ENCODE measurements at places on chromosomes 1 and 21.

- DNase-seq = peak; percentile 32
Observed at GRCh38 chr21:35226328-35226727, 177.2 kb upstream of the RUNX1 start.

GRCh38 chr1:31799196-31799894 is 16.5 kb downstream of the SPOCD1 start:
- no peak for DNase-seq

DNA sequence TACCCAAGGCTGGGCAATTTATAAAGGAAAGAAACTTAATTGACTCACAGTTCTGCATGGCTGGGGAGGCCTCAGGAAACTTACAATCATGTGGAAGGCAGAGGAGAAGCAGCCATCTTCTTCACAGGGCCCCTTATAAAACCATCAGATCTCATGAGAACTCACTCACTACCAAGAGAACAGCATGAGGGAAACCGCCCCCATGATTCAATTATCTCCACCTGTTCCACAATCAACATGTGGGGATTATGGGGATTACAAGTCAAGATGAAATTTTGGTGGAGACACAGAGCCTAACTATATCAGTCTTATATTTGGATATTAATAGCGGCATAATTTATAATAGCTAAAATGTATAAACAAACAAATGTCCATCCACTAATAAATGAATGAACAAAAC is 1123.7 kb upstream of the NCAM2 start:
- no peak for DNase-seq

GRCh38 chr1:2623571-2624337 is 9.1 kb downstream of the MMEL1 start:
- no peak for DNase-seq

GRCh38 chr1:115975569-115976061 is 698 bp upstream of the SLC22A15 start:
- no peak for DNase-seq

DNA sequence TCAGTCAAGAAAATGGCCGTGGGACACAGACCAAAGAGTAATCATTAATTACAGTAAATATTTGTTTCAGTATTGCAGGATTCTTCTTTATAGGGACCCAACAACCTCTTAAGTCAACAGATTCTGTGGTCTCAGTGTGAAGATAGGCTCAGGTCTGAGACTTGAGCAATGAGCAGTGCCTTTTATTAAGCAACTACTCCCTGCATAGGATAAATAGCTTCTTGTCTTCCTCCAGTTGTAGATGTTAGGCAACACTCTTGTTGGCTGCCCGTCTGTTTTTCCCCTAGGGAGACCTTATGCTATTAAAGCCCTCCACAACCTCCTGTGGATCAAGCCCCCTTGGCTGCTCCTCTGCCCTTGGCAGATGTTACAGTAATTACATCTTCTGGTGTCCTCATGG is 1.8 kb upstream of the OMA1 start:
- DNase-seq = no peak

DNA sequence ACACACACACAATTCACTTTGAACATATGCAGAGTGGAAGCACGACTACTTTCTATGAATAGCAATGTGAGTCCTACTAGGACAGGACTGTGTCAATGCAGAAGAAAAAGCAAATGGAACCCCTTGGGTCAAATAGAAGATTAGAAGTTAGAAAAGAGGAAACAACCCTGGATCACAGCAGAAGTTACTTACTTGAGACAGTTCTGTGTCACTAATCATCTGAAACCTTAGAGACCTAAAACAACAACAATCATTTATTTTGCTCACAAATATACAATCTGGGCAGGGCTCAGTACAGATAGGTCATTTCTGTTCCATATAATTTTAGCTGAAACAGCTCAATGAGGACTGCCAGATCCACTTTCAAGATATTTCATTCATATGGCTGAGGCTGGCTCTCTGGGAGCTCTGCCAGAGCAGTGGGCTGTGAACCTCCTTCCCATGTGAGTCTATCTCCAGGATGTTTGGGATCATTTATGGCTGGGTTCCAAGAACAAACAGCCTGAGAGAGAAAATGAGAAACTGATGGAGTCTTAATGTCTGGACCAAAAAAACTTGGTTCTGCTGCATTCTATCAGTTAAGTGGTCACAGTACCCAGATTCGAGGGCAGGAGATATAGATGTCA is 42.5 kb upstream of the IL10 start:
- DNase-seq = no peak

DNA sequence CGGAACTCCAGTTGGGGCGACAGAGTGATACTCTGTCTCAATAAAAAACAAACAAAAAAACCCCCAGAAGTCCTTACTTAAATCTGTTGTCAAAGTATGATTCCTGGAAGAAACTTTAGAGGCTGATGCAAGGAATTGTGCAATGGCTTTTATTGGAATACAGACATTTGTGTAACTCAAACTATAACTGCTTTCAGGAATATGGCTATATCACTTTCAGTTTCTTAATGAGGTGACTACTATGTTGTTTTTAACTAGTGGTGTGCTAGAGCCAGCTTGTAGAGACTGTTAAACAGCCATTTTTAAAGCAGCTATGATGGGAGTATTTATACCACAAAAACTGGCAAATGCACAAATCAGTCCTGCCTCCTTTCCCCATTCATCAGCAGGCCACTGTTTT is 22.7 kb upstream of the DNAJC28 start:
- DNase-seq = no peak

GRCh38 chr1:154791292-154792166 is 78.6 kb downstream of the KCNN3 start:
- no peak for DNase-seq

DNA sequence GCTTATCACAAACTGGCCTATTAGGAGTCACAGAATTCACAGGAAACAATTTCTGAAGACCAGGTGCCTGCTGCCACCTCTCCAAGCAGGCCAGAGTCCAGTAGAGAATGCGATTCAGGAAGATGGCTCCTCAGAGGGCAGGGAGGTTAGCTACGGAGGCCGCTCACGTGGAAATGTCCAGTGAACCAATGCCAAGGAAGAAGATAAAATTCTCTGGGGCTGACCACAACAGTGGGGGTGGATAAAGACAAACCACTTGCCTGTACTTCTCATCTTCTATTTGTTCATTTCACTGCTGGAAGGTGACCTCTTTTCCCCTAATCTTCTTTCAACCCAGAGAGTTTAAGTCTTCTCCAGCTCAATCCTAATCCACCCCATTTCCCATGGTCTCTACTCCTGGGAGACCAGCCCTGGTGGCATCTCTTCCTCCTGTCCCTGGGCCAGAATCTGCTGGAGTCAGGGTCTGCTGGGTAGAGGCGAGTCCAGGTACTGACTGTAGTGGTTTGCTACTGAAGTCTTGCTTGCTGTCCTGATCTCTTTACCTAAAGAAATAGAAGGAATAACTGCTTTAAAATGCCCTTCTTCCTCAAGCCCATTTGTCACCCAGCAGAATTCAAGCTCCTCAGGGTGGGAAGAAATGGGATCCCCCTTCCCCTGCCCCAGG is 3.2 kb downstream of the PSRC1 start:
- DNase-seq = no peak

- DNase-seq = no peak
Observed at GRCh38 chr1:182348961-182349747, 42.4 kb downstream of the GLUL start.

DNA sequence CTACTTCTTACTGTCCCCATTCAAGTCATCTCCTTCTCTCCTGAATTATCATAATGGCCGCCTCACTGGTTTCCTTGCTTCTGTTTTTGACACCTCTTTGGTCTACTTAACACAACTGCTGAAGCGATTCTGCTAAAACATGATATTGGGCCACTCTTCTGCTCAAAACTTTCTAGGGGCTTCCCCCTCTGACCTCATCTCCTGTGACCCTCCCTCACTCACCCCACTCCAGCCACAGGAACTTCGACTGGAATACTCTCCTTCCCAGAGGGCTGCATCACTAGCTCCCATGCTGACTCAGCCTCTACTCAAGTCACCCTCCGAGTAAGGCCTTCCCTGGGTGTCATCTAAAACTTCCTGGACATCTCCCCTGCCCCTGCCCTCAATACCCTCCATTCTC is 35.7 kb downstream of the NRIP1 start:
- DNase-seq = no peak

All from HuH-7 (cell line).